Right renal cortex interstitium (tissue), 3 donors: ENCODE measurements at places on chromosomes 16 and 17. TPM values are rescaled to one million over a fixed set of nuclear protein-coding genes. Genes with fewer than 3 reads are reported as not detected.
A peak's percentile ranks its signal among the peaks of the same experiment; 100 is the strongest.

- no peak for DNase-seq
Measured at GRCh38 chr16:19223235-19224170, 55.5 kb downstream of the SYT17 start.

- DNase-seq, result no peak
Measured at GRCh38 chr16:79767421-79768275, 167.1 kb upstream of the MAF start.

GRCh38 chr16:26889740-26890139 lies 177.0 kb upstream of the C16orf82 start:
- DNase-seq, result no peak

DNA sequence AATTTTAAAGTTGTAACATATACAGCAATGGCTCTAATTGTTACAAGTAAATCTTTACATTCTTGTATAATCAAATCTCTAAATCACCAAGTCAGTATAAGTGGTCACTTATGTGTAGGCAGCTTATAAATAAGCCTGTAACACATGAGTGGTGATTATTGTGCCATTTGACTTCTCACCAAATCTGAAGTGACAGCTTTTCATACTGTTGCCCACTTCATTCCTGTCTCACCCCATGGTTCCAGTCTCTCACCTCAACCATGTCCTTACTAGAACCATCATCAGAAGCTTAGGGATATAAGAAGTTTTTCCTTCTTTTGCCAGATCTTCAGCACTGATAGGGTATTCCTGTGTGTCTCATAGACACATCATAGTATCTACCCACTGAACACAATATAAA lies 23.5 kb downstream of the TNRC6A start:
- no peak for DNase-seq

GRCh38 chr17:10156599-10156947 lies 41.8 kb downstream of the GAS7 start:
- DNase-seq, result no peak

GRCh38 chr16:9929313-9929712 lies 252.9 kb downstream of the GRIN2A start:
- DNase-seq, result no peak

DNA sequence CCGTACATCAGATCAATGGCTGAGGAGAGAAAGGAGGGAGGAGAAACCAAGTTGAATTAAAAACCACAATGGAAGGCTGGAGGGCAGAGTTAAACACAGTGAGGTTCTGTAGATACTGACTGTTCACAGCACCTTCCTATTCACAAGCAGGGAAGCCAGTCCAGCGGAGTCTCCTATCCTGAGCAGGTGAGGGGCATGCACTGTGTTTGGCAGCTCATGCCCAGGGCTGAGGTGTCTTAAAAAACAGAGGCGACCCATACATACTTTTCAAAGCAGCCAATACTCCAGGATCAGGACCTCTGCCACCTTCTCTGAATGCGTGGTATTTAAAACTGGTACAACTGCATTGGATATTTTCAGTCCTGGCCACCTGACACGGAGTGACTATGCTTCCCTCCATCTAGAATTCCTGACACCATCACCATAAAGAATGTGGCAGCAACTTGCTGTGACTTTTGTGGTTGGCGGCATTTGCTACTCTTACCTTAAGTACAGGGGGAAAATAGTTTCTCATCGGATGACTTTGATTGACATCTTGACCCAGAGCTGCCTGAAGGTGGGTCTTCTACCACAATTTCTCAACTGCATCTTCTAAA lies 21.5 kb downstream of the USP22 start:
- no peak for DNase-seq

DNA sequence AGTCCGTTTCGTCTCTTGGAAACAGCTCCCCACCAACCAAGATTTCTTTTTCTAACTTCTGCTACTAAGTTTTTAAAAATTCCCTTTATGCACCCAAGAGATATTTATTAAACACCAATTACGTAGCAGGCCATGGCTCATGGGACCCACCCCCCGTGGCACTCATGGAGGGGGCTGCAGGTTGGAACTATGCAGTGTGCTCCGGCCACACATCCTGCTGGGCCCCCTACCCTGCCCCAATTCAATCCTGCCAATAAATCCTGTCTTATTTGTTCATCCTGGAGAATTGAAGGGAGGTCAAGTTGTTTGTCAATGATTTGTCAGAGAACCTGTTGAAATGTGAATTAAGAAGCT lies 48.2 kb downstream of the IL21R start:
- no peak for DNase-seq

DNA sequence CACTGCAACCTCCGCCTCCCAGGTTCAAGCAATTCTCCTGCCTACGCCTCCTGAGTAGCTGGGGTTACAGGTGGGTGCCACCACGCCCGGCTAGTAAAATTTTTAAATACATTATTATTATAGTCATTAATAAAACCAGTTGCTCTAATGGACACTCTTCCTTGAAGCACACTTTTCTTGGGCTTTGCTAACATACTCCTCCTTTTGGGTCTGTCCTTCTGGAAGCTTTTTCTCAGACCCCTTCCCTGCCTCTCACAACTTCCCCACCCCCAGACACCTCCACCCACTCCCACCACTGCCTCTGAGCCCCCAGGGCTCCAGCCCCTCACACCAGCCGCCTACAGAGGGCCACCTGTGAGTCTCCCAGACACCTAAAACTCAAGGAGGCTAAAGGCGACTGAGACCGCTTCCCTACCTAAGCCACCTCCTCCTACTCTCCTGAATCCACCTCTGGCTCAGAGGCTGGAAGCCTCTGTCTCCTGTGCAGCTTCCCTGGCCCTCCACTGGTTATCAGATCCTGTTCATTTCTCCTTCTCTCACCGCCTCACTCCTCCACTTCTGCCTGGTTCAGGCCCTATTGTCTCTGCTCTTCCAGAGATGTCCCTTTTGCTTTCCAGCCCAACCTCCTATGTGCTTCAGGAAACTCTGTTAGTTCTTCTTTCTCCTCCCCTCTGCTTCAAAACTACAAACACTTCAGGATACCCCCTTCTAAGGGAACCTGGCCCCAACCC lies 2.1 kb upstream of the CUEDC1 start:
- no peak for DNase-seq

DNA sequence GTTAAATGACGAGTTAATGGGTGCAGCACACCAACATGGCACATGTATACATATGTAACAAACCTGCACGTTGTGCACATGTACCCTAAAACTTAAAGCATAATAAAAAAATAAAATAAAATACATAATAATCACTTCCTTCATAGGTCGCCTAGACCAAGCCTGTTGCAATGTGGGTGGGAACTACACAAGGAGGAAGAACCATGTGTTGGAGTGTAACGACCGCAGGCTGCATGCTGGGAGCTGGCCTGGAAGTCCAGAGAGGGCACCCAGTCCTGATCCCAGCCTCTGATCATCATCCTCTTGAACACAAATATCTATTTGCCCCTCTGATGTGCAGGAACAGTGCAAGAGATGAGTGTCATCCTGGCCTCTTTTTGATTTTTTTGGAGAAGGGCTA lies 224.7 kb upstream of the ASIC2 start:
- no peak for DNase-seq

- DNase-seq, result no peak
Measured at GRCh38 chr17:14760212-14760611, 459.3 kb downstream of the HS3ST3B1 start.

DNA sequence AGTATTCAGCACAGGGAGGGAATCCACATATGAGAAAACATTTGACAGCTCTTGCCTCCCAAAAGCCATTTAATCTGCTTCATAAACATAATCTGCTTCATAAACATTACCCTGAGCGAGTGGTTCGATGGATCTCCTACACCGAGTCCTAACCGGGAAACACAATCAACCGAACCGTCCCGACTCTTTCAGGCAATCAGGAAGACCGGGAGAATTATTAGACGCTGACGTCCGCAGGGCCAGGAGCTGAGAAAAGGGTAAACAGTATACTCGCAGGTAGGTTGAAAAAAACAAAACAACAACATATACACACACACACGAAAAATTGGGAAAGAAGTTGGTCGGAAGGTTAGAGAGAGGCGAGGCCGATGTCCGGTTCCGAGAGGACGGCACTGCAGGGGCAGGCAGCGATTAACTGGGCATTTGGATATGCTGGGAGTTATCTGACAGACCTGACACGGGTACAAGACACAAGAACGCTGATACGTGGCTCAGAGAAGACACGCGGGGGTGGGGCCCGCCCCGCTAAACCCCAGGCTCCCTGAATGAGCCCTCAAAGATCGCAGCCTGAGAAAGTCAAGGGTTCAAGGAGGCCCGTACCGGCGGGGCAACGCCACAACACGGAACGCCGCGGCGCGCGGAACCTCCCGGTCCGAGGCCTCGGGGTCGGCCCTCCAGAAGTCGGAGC lies 585 bp downstream of the AP1G1 start:
- DNase-seq, result peak; percentile 17

DNA sequence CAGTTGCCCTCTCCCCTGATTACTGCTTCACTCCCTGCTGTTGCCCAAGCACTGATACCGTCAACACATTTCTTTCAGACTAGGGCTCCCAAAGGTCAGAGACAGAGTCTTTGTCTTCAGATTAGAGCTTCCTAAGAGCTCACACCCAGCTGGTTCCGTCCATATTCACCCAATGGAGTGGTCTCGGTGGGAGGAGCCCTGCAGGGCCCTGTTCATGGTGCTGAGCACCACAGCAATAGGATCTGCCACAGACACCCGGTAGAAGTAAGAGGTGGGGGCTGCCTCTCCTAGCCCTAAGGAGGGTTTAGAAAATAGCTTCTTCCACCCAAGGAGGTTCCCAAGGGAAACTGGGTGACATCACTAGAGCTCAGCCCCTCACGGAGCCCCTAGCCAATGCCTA lies 128.3 kb downstream of the CCDC144A start:
- DNase-seq, result no peak

- DNase-seq, result no peak
Measured at GRCh38 chr17:59767176-59767575, 59.7 kb downstream of the VMP1 start.

DNA sequence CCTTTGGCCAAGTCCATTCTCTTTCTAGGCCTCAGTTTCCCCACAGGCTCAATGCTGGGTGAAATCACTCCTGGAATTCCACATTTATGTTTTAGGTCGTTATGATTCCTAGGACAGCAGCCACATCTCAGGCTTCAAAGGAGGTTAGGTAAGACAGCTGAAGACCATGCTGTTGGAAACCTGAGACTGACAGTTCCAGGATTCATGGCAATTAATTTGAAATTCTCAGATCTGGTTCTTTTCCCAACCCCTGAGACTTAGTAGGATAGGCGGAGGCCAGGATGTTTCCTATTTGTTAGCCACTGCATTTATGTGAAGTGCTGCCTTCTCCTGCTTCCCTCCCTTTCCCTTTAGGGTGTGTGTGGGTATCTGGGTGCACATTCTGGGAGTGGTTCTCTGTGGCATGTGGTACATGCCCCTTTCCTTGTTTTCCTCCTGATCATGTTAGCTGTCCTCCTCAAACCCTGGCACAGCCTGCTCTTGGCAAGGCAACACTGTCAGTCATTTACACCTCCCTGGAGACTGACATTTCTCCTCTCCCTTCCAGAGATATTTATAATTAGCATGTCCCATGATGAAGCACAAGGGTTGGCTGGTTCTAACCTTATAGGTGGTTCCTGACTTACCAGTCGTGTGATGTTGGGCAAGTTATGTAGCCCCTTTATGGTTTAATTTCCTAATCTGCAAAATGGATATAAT lies 91.4 kb upstream of the SALL1 start:
- peak; percentile 49 for DNase-seq

PTGES3L gene
- 1.9 TPM for polyA plus RNA-seq

SPN gene
- 2.2 TPM for polyA plus RNA-seq

LYRM1 gene
- 49.8 TPM for polyA plus RNA-seq

SLC13A2 gene
- polyA plus RNA-seq, result 7.4 TPM

PDE6G gene
- polyA plus RNA-seq, result 14.9 TPM

ZFP3 gene
- polyA plus RNA-seq, result 16.1 TPM

TERB1 gene
- polyA plus RNA-seq, result not detected

SULT1A2 gene
- polyA plus RNA-seq, result 1.6 TPM
